ENCODE measurements at places on chromosomes 11 and 22.

- no peaks in the 10 kb centered on the region for H3K27me3 ChIP-seq
- H3K27ac ChIP-seq = peak overlapping the region; percentile 97
- peak overlapping the region; percentile 97 for H3K4me3 ChIP-seq
- H3K4me1 ChIP-seq = peaks cover 22% of the 10 kb centered on the region
These were observed 616 bp downstream of the BTBD10 start for GRCh38 chr11:13462311-13462900.

GRCh38 chr11:92306966-92307510, 82.4 kb downstream of the FAT3 start:
- no peak overlapping the region for H3K4me3 ChIP-seq
- H3K27ac ChIP-seq = peak overlapping the region; percentile 44
- H3K27me3 ChIP-seq = no peaks in the 10 kb centered on the region
- peaks cover 7% of the 10 kb centered on the region for H3K36me3 ChIP-seq

DNA sequence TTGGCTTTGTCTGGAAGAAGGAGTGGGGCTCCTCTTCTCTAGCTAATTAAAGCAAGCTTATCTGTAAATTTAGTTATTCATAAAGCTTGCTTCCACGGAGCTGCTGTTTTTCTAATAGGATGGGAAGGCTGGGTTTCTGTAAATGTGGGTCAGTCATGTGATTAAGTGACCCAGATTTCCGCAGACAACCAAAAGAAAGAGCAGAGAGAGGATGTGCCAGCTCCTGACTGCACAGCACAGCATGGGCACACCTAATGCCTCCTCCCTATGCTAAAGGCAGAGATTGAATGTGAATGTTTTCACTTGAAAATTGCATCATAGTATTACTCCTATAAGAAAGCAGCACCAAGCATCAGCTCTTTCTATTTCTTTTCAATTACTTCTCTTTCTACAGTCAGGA, 160.2 kb downstream of the FAT3 start:
- no peak overlapping the region for H3K4me3 ChIP-seq
- H3K27me3 ChIP-seq = no peaks in the 10 kb centered on the region
- H3K27ac ChIP-seq = no peak overlapping the region
- H3K4me1 ChIP-seq = peaks cover 28% of the 10 kb centered on the region
- DNase-seq = no peak

DNA sequence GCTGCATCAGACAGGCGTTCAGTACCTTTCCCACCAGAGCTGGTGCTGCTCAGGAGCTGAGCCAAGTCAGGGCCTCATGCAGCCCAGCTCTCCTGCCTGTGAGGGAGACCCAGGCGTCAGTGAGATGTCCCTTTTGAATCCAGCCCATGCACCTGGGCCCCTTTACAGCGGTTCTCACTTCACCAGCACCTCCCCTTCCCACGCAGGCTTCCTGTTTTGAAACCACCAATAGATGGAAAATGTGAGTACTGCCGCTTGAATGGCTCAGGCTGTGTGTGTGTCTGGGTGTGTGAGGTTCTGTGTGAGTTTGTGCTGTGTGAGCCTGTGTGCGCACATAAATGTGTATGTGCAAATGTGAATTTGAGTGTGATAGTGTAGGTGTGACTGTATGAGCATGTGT, 88.4 kb downstream of the UBASH3B start:
- no peak for DNase-seq
- H3K36me3 ChIP-seq = no peaks in the 10 kb centered on the region
- no peak overlapping the region for H3K4me3 ChIP-seq
- peaks cover 22% of the 10 kb centered on the region for H3K4me1 ChIP-seq
- no peak overlapping the region for H3K27ac ChIP-seq

- H3K27ac ChIP-seq = no peak overlapping the region
- H3K4me1 ChIP-seq = peaks cover 4% of the 10 kb centered on the region
- no peak for DNase-seq
- no peak overlapping the region for H3K4me3 ChIP-seq
These were observed 19.9 kb downstream of the MMP10 start for GRCh38 chr11:102760344-102761035.

DNA sequence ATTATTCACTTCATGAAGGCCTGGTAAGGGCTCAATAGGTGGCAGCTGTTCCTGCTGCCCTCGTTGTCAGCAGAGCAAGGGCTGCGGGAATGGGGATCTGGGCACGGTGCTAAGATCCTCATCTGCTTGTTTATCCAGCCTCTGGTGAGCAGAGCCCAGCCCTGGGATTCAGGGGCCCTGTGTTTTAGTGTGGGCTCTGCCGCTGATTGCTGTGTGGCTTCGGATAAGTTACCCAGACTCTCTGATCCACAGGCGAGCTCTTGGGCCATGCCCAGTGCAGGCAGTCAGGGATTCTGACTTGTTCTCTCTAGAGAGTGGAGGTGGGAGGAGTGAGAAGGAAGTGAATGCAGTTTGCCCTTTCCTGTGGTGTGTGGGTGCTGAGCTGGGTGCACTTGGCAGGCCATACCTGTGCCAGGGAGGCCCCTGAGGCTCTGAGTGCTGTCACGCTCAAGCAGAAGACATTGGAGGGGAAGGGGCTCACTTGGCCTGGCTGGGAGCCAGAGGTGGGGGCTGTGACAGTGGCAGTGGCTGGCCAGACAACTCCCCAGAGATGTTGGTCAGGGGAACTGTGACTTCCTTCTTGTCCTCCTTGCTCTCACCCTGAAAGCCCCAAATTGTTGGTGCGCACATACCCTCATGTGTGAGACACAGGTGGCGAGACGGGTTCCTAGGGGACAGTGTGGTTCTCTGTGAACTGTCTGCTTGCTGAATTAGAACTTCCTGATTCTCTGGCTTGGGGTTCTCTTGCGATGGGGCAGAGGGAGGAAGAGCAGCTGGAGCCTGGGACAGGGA, 43.7 kb downstream of the CD82 start:
- no peak for DNase-seq
- no peaks in the 10 kb centered on the region for H3K27me3 ChIP-seq
- H3K4me1 ChIP-seq = peaks cover 23% of the 10 kb centered on the region
- H3K36me3 ChIP-seq = no peaks in the 10 kb centered on the region

DNA sequence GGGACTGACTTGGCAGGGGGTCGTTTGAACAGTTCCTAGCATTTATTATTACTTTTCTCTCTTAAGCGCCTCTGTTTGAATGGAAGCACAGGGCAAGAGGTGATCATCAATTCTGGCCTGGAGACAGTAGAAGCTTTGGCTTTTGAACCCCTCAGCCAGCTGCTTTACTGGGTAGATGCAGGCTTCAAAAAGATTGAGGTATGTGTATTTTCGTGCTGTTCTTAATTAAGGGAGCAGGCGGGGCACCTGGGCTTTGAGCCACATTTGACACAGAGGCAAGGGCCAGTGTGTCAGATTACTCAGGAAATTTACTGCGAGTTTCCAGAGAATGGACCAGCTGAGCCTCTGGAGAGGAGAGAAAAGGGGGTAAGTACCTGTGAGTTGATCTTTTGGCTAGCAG, 102.4 kb upstream of the SORL1-AS1 start:
- no peak for DNase-seq
- no peak overlapping the region for H3K27ac ChIP-seq
- H3K4me3 ChIP-seq = no peak overlapping the region

GRCh38 chr22:27381552-27381951, 420.0 kb downstream of the MN1 start:
- no peak overlapping the region for H3K4me3 ChIP-seq
- H3K36me3 ChIP-seq = no peaks in the 10 kb centered on the region
- peak; percentile 36 for DNase-seq

GRCh38 chr11:57791321-57792059, 29.9 kb downstream of the CTNND1 start:
- DNase-seq = no peak
- H3K36me3 ChIP-seq = peaks cover 47% of the 10 kb centered on the region
- H3K4me3 ChIP-seq = no peak overlapping the region
- H3K27me3 ChIP-seq = no peaks in the 10 kb centered on the region
- H3K27ac ChIP-seq = peak overlapping the region; percentile 87
- H3K4me1 ChIP-seq = peaks cover 43% of the 10 kb centered on the region

DNA sequence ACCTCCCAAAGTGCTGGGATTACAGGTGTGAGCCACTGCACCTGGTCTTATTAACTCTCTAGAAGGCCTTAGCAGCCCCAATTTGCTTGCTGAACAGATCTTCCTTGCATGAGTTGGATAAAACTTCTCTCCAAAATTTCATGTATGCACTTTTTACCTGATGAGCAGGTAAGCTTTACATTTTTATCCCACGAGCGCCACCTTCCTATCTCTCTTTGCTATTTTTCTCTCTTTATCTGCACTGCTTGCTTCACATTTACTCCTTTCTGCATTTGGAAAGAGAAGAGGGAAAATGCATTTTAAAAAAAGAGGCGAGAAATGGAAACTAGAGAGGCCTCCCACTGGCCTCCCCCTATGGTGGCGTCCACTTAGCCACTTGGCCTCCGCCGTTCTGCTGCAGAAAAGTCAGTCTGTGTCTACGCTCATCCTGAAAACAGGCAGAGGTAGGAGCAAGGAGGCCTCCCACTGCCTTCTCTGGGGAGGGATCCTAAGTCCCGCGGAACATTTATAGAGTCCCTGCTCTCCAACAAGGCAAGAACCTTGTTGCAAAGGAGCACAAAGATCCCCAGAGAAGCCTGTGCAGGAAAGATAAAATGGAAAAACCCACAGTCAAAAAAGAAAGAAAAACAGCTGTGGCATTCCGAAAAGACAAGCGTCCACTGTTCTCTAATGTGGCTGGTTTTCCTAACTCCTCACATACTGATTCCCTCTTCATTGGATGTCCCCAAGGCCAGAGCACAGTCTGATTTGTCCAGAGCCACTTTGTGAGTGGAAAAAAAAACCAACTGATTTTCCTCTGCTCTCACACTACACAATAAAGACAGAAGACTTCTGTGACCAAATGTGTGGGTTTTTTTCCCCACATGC, 62.2 kb upstream of the INCENP start:
- no peaks in the 10 kb centered on the region for H3K27me3 ChIP-seq
- H3K4me3 ChIP-seq = no peak overlapping the region
- H3K27ac ChIP-seq = no peak overlapping the region
- no peaks in the 10 kb centered on the region for H3K36me3 ChIP-seq
- DNase-seq = no peak

- no peak overlapping the region for H3K4me3 ChIP-seq
- H3K27me3 ChIP-seq = peaks cover 6% of the 10 kb centered on the region
- no peaks in the 10 kb centered on the region for H3K4me1 ChIP-seq
- DNase-seq = no peak
These were observed 181.0 kb downstream of the INSC start for GRCh38 chr11:15295695-15296094.

- H3K27me3 ChIP-seq = no peaks in the 10 kb centered on the region
- H3K27ac ChIP-seq = no peak overlapping the region
- no peak overlapping the region for H3K4me3 ChIP-seq
- no peak for DNase-seq
- peaks cover 36% of the 10 kb centered on the region for H3K36me3 ChIP-seq
These were observed 106.9 kb upstream of the SORL1-AS1 start for GRCh38 chr11:121559606-121560200.

GRCh38 chr11:115959081-115959486, 454.9 kb upstream of the CADM1 start:
- H3K4me1 ChIP-seq = peaks cover 19% of the 10 kb centered on the region
- H3K4me3 ChIP-seq = peak overlapping the region; percentile 59
- H3K27me3 ChIP-seq = peaks cover 27% of the 10 kb centered on the region

- no peak overlapping the region for H3K4me3 ChIP-seq
- no peak overlapping the region for H3K27ac ChIP-seq
- no peak for DNase-seq
- no peaks in the 10 kb centered on the region for H3K27me3 ChIP-seq
- H3K36me3 ChIP-seq = no peaks in the 10 kb centered on the region
These were observed 67.2 kb upstream of the OLFML1 start for GRCh38 chr11:7418061-7418460.

GRCh38 chr22:44995105-44995514, 14.7 kb downstream of the PHF21B start:
- peaks cover 7% of the 10 kb centered on the region for H3K27me3 ChIP-seq
- no peak for DNase-seq
- no peak overlapping the region for H3K4me3 ChIP-seq

DNA sequence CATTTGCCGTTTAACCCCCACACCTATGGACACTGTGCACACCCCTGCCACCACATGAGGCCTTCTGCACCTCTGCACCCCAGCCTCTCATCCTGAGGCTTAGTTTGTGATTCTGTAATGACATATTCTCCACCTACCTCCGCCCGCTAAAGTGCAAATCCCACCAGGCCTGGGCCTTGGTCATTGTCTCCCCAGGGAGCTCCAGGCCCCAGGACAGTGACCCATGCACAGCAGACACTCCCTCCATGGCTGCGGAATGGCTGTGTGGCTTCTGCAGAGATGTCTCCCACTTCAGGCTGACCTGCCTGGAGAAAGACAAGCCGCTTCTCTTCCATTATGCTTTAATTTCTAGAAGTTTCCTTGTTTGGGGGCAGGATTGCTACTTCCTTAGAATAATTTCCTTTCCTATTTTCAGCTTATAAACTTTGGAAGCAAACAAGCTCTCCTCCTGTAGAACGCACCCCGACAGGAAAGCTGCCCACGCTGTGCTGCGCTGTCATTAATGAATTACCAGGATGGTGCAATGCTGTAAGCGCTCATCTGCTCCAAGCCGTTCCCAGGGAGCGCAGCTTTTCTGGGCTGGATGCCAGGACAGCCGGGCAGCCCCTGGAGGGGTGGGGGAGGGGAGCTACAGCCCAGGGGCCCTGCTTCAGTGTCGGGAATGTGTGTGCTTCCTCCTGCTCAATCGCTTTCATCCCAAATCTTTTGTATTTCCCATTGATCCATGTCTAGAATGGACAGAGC, 618.0 kb downstream of the BRD1 start:
- no peaks in the 10 kb centered on the region for H3K36me3 ChIP-seq
- no peak overlapping the region for H3K4me3 ChIP-seq
- peak overlapping the region; percentile 27 for H3K27ac ChIP-seq
- H3K4me1 ChIP-seq = no peaks in the 10 kb centered on the region

DNA sequence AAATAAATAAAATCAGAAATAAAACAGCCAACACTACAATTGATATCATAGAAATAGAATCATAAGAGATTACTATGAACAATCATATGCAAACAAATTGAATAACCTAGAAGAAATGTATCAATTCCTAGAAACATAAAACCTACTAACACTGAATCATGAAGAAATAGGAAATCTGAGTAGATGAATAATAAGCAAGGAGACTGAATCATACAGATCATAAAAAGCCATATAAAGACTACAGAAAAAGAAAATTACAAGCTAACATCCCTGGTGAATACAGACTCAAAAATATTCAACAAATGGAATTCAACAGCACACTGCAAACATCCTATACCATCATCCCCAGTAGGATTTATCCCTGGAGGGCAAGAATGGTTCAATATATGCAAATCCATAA, 135.6 kb downstream of the SBF2 start:
- H3K4me1 ChIP-seq = no peaks in the 10 kb centered on the region
- no peak for DNase-seq
- no peak overlapping the region for H3K4me3 ChIP-seq
- no peak overlapping the region for H3K27ac ChIP-seq
